ENCODE measurements at places on chromosomes 4 and X.

DNA sequence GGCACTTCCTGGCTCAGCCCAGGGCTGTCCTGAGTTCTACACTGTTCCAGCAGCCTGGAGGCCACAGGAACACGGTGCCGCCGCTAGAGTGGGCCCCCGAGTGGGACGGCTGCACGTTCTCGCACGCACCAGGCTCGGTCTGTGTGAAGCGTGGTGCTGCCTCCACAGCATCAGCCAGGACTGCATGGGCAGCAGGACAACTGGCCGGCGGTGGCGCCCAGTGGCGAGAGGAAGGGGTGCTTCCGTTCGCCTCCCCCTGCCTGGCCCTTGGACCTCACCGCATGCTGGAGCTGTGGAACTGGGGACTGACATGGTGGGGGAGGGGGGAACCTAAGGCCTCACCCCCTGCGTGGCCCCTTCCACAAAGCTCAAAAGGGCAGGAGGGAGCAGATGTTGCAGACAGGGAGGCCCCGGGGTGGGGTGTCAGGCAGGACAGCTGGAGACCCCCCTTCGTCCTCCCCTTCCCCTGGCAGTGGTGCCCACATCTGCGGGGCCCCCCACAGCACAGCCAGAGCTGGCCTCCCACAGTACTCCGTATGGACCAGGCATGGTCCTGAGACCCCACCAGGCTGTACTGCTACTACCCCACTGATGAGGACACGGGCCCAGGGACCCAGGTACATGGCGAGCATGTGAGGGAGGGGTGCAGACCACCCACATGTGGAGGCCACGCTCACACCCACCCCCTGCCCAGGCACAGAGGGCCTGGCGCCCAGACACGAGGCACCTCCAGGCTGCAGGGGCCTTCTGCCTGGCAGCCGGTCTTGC is 58.5 kb downstream of the ACOX3 start:
- no peak for DNase-seq

GRCh38 chrX:117998171-117998570 is 118.4 kb downstream of the KLHL13 start:
- DNase-seq: no peak

DNA sequence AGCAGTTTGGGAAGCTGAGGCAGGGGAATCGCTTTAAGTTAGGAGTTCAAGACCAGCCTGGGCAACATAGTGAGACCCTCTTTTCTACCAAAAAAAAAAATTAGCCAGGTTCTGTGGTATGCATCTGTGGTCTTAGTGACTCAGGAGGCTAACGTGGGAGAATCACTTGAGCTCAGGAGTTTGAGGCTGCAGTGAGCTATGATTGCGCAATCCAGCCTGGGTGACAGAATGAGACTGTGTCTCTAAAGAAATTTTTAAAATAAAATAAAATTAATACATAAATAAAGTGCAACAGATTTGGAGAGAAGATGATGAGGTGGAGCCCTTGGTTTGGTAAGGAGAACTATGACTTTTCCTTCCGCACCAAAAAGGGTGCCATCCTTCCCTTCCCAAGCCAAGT is 436.9 kb downstream of the NLGN4X start:
- DNase-seq: no peak

DNA sequence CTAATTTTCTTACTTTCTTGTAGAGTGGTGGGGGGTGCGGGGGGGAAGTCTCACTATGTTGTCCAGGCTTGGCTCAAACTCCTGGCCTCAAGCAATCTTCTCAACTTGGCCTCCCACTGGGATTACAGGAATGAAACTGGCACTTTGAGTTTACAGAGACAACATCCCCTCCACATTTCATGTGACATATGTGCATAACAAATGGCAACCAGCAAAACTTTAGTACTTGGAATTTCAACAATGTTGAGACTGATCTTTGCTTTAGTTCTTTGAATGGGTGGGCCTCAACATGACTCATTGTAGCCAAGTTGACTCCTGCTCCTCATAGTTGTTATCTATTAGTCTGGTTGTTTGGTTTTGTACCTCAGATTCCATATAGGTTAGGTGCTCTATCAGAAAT is 11.4 kb upstream of the FMR1 start:
- DNase-seq: no peak

All from substantia nigra (tissue), 51 donors.